ENCODE measurements at places on chromosomes 6 and 20.

DNA sequence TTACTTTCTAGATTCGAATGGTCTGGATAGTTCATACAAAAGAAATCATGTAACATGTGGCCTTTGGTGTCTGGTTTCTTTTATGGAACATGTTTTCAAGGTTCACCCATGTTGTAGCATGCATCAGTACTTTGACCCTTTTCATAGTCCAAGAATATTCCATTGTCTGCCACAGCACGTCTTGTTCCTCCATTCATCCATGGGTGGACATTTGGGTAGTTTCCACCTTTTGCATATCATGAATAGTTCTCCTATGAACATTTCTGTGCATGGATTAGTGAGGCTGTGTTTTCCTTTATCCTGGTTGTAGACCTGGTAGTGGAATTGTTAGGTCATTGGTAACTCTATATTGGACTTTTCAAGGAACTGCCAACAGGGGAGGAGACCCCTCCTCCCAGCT, 31.7 kb downstream of the GSTA3 start:
- DNase-seq, result no peak

DNA sequence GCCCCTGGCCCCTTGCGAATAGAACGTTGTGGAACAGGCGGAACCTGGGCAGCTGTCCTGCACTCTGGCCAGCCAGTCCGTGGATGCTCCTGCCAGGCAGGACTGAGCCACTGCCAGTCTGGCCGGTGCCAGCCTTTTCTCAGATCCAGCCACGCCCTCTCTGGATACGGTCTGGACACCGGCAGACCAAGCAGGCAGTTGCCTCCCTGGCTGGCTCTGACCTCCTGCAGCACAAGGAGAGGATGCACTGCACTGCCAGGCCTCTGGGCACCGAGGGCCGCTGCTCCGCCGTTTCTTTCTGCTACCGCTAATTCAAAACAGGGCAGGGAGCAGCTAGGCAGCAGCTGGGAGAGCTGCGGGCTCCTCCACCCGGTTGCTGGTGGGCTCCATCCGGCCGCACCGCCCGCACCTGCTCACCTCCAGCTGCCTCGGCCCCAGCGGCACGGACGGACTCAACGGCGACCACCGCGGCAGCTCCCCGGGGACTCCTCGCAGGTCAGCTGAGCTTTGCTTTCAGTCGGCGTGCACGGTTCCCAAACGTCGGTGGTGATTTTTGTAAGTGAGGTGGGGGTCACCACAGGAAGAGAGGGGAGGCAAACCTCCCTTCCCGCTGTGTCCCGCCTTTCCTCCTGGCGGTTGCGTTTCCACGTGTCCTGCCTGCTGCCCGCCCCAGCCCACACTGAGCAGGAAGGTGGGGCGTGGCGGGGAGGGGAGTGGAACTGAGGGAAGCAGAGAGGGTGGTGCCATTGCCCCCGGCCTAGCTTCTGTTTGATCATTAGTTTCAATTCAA, 30.3 kb upstream of the AFDN start:
- DNase-seq, result no peak

GRCh38 chr20:4342609-4343008, 327.3 kb upstream of the RNF24 start:
- DNase-seq, result no peak

DNA sequence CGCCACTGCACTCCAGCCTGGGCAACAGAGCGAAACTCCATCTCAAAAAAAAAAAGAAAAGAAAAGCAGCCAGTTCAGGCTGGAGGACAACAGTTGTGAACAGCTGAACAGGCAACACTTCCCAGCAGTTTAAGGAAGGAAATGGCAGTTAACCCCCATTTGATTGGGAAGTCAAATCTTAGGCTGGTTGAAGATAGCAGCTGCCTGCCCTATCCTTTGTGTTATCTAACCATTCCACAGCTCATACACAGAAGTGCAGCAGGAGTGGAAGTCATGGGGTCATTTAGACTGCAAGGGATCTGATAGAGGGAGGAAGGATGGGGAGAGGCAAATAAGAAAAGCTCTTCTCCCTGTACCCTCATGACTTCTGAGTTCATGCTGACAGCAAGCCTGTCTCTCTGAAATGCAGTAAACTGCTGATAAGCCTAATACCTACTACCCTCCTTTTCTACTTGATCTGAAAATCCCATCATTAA, 35.3 kb downstream of the KCTD20 start:
- DNase-seq, result no peak

DNA sequence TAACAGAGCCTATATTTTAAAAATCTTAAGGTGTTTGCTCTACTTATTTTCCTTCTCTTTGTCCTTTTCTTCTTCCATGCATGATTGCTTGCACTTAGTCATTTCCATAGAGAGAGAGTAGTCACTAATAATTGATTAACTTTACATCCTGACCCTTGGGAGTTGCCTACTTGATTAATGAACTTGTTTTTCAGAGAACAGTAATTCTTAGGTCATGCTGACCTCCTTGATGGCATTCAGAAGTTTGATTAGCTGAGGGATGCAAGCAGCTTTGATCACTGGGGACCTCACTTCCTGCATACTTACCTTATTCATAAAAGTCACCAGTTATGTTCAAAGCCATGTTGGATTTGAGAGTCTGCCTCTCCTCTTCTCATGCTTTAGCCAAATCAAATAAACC, 715.6 kb upstream of the ID4 start:
- no peak for DNase-seq
